GM23248 (cell line): ENCODE measurements at places on chromosomes 13 and 19. TPM values are rescaled to one million over a fixed set of nuclear protein-coding genes. Genes with fewer than 3 reads are reported as not detected.

DNA sequence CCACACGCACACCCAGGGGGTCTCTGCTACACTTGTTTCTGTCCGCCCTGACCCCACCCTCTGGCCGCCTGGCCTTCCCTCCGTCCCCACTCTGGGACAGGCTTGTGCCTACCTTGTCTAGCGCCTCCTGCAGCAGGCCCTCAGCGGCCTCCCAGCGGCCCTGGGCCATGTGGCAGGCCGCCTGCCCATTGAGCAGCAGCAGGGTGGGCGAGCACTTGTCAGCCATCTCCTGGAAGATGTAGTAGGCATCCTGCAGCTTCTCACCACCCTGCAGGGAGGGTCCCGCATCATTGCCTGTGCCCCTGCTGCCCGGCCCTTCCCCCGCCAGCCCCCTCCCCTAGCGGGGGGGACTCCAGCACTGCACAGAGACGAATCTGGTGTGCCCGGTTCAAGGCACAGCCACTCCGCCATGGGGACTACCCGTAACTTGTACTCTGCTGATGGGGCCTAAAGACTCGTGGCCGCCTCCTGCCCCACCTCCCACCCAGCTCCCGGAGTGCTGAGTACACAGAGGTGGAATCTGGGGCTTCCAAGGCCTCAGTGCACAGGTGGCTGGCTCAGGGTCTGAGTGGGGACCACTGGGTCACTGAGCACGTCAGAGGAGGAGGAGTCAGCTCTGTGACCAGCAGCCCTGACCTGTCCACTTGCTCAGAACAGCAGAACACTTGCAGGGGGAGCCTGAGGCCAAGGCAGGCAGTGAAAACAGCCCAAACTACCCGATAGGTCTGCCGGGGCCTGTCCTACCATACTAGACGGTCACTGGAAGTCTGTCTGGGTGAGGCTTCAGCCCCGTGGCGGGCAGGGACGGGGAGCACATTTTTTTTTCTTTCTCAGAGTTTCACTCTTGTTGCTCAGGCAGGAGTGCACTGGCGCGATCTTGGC is 7.4 kb upstream of the CERS1 start:
- no peak for DNase-seq

GRCh38 chr19:18475004-18475453 is 37.1 kb upstream of the ISYNA1 start:
- no peak for DNase-seq

DNA sequence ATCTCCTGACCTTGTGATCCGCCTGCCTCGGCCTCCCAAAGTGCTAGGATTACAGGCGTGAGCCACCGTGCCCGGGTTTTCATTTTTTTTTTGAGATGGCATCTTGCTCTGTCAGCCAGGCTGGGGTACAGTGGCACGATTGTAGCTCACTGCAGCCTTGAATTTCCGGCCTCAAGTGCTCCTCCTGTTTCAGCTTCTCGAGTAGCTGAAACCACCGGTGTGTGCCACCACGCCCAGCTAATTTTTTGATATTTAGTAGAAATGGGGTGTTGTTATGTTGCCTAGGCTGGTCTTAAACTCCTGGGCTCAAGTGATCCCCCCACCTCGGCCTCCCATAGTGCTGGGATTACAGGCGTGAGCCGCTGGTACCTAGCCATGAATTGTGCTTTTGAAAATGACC is 5.9 kb downstream of the ADAT3 start:
- DNase-seq = no peak

DNA sequence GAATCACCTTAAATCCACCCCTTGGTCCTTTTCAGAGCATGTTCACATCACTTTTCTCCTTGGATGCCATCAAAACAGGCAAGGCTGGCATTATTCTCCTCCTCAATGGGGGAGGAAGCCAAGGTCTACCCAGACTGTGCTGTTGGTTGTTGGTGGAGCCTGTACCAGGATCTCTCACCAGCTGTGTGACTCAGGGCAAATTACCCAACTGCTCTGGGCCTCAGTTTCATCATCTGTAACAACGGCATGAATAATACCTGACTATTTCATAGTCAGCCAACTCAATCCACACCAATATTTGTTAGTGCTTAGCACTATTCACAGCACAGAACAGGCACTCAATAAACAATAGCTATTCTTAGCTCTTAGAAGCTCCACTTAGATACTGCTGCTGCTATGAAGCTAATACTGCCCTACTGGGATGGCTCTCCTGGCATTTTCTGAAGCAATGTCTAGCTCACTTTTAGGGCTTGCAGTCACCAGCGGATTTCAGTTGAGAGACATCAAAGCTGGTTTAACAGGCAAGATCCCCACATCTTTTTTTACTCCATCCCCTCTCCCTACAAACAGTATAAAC is 116.9 kb downstream of the CCNA1 start:
- no peak for DNase-seq

GTF2F1 gene
- total RNA-seq = 43.3 and 48.7 TPM in 2 replicates
